ENCODE measurements at places on chromosomes 13 and 19. TPM values are rescaled to one million over a fixed set of nuclear protein-coding genes. Genes with fewer than 3 reads are reported as not detected.

The FBXO27 gene
- 0.23 TPM for polyA plus RNA-seq

The ZNF567 gene
- polyA plus RNA-seq: 2.3 TPM

The CRX gene
- not detected for polyA plus RNA-seq

The NRTN gene
- polyA plus RNA-seq: not detected

The EPSTI1 gene
- 6.6 TPM for polyA plus RNA-seq

The ZNF85 gene
- 4.7 TPM for polyA plus RNA-seq

The CLEC17A gene
- 13.7 TPM for polyA plus RNA-seq

The CEACAM8 gene
- polyA plus RNA-seq: not detected

The IGSF23 gene
- polyA plus RNA-seq: not detected

The CPT1C gene
- 0.69 TPM for polyA plus RNA-seq

The NLRP4 gene
- not detected for polyA plus RNA-seq

The KLF5 gene
- polyA plus RNA-seq: 153 TPM

The DHDH gene
- not detected for polyA plus RNA-seq
